ENCODE measurements at places on chromosomes 4 and X. TPM values are rescaled to one million over a fixed set of nuclear protein-coding genes. Genes with fewer than 3 reads are reported as not detected.

Gene USP17L21
- total RNA-seq = not detected

Gene UBE2K
- 54.4 TPM for total RNA-seq

Gene ZFP92
- 0.49 TPM for total RNA-seq

Gene SASH3
- total RNA-seq = 2.2 TPM

GRCh38 chr4:127548990-127549925 lies 83.5 kb upstream of the INTU start:
- no peaks in the 10 kb centered on the region for H3K36me3 ChIP-seq
- H3K4me3 ChIP-seq = no peak overlapping the region
- no peaks in the 10 kb centered on the region for H3K27me3 ChIP-seq
- peaks cover 4% of the 10 kb centered on the region for H3K4me1 ChIP-seq
- no peak for DNase-seq
- no peak overlapping the region for H3K27ac ChIP-seq

DNA sequence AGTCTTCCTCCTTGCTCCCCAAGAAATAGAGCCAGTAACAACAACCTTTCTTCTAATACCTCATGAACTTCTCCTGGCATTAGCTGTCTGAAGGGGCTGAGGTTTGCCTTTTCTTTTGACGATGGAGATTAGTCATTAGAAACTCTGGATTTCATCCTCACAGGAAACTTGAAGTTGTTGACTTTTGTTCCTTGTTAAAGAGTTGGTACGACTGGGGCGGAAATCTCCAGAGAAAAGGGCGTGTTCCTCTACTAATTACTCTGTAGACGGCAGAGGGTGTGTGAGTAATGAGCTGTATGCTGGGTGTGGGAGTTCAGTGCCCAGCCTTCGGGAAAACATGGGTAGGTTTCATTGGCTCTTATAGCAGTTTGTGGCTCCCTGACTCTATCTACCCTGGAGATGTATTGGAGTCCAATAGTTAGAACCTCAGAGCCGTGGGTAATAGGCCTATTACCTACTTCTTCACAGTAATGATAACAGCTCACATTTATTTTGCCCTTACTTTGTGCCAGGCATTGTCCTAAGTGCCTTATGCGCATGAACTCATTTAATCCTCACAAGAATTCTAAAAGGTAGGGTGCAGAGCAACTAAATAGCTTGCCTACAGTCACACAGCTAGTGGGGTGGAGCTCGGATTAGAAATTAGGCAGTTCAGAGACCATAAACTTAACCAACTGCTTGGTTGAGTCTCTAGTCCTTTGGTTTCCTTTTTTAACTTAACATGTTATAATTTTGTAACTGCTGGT lies 23.4 kb downstream of the TMEM164 start:
- no peak overlapping the region for H3K4me3 ChIP-seq
- peaks cover 10% of the 10 kb centered on the region for H3K36me3 ChIP-seq
- DNase-seq = no peak

DNA sequence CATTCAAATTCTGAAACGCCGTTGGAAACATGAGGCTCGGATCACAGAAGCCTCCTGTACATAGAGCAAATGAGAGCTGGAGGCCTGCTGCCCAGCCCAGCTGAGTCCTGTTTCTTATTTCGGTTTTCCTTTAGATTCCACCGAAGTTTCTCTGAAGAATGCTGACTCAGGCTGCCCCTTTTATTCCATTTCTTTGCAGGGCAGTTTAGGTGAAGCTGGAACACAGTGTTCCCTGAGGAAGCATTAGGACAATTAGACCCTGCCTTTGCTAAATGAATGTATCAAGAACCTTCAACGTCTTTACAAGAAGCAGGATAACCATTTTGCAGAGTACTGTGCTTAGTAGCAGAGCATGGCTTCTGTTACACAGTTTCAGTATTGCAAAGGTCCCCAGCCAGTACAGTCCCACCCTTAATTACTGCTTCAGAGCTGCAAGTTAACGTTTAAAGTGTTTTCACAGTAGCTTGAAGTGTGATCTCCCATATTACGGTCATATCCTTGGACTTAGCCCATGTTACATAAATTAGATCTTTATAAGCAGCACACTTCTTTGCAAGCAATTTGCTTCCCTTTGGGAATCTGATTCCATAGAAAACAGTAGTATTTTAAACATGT lies 117.0 kb downstream of the TBL1X start:
- H3K4me1 ChIP-seq = peaks cover 14% of the 10 kb centered on the region
- DNase-seq = no peak
- no peaks in the 10 kb centered on the region for H3K36me3 ChIP-seq

DNA sequence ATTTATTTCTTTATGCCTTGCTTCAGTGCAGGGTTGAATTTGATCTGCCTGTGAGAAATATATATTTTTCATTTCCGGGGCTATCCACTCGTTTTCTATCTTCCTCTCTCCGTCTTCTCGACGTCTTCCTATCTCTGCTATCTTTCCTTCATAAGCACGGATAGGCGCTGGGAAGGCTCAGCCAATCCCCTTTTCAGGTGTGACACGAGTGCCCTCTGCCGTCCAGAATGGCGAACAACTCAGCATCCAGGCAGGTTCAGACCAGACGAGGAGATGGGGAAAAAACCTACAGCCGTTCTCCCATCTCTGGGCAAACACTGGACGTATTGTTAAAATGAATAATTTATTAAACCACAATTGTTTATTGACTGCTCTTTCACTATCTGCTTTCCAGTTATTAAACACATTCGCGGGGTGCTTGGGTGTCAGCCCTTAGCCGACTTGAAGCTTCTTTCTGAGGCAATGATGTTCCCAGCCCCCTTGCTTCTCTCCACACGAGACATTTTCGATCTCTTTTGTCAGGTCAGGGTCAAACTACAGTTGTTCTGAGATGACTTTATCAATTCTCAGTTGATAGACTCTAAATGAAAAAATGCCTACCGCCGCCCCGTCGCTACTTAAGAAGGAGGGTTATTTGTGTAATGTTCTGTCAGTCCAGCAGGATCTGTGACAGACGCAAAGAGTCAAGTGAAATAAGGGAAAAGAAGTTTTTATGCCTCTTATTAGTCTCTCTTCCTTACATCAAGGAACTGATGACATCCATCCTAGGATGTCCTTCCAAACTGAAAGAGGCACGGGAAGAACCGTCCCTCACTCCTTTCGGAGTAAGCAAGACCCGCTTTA lies 96.3 kb upstream of the NOCT start:
- H3K27ac ChIP-seq = no peak overlapping the region
- no peaks in the 10 kb centered on the region for H3K27me3 ChIP-seq
- H3K36me3 ChIP-seq = no peaks in the 10 kb centered on the region
- no peaks in the 10 kb centered on the region for H3K4me1 ChIP-seq
- DNase-seq = peak; percentile 72

Measured in left ventricle myocardium inferior (tissue), 1 donor.